ENCODE measurements at places on chromosomes 16 and 17.

- DNase-seq, result no peak
These were observed 895 bp downstream of the BRD7 start for GRCh38 chr16:50367777-50368409.

GRCh38 chr16:63982110-63982509, 1139.8 kb downstream of the CDH11 start:
- no peak for DNase-seq

DNA sequence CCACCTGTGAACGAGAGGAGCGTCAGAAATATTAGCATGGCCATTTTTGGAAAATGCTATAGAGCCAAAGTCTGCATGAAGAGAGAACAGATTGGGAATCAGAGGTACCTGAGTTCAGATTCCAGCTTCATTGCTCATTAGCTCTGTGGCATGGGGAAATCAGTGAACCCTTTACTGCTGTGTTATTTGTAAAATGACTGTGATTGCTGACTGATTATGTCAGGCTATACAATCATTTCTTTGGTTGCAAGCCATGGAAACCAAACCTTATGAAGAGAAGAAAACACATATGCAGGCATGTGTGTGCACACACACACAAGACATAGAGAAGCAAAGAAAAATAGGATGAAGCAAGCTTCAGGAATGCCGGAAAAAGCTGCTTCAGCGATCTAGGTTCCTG, 101.4 kb upstream of the HSBP1 start:
- no peak for DNase-seq

GRCh38 chr17:4334776-4335584, 31.5 kb downstream of the UBE2G1 start:
- DNase-seq, result no peak

GRCh38 chr17:76659928-76660655, 16.5 kb upstream of the ST6GALNAC1 start:
- DNase-seq, result no peak

GRCh38 chr16:88494335-88495154, 41.5 kb downstream of the ZFPM1 start:
- DNase-seq, result no peak

DNA sequence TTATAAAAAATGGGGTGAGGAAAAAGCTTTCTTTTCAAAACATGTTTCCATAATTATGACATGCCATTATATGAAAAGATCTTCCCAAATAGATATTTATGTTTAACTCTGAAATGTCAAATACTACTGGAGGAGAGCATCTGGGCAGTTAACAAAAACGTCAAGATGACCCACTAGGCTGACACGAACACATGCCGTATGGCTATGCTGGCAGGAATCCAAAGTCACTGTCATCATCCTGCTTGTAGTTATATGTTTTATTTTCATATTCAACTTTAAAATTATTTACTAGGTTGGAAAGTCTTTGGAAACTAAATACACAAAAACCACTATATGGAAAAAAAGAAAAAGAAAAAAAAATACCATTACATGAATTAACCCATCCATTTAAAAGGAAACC, 27.3 kb downstream of the ANKFY1 start:
- no peak for DNase-seq

DNA sequence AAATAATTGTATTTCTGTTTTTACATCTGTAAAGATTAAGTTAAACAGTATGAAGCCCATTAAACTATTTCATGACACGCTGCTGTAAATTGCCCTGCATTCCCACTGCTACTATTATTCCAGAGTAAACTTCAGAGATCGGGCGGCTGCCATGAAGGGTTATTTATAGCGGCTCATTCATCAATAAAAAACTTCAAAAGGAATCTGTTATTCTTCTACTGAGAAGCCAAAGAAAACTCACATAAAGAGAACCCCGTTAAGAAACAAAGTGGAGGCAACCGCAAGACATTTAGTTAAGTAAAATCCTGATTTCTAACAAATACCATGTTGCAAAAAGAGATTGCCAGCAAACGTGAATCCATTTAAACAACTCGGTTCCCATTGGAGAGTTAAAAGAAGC, 16.4 kb downstream of the FOXL1 start:
- no peak for DNase-seq

DNA sequence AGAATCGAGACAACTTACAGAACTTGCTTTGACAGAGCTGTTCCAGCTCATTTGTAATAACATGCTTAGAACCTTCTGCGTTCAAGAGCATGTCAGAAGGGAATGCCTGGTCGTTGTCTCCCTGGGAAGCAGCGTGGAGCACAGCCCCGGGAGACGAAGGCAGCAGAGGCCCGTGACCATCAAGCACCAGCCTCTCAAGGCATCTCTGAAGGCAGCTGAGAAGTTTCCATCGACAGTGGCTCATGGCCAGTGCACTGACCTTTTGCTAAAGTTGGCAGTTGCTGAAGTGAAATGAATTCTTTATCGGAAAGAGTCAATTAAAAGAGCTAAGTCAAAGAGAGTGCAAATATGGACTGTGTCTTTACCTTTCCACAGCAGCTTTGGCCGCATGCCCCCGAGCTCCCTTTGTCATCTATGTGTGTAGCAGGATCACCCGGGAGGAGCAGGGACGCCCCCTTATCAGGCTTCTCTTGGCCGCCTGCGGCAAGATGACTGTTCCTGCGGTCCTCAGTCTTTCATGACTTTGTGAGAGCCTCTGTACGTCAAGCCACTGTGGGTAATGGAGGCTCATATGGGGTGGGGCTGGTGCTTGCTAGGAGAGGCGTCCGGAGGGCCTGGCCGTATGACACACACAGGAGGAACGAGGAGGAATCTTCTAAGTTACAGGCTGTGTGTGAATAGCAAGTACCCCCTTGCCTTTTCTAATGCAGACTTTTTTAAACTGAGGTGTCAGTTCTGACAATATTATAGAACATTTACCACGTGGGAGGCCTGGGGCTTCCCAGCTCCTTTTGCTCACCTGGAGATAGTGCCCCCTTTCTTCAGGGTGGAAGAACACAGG, 54.2 kb downstream of the LDHD start:
- no peak for DNase-seq

Measured in NCI-H1092 (cell line).